ENCODE measurements at places on chromosomes 3 and 15. TPM values are rescaled to one million over a fixed set of nuclear protein-coding genes. Genes with fewer than 3 reads are reported as not detected.

GOLGA6L7 gene
- not detected for total RNA-seq

GOLGA6D gene
- not detected for total RNA-seq

TMC3 gene
- total RNA-seq: not detected

PLSCR1 gene
- 45.3 TPM for total RNA-seq

CLEC3B gene
- 0.13 TPM for total RNA-seq

ATRIP gene
- 8.6 TPM for total RNA-seq

TRPM1 gene
- total RNA-seq: not detected

CD86 gene
- not detected for total RNA-seq

CFAP44 gene
- total RNA-seq: 1.4 TPM

CYP1A1 gene
- total RNA-seq: 1.8 TPM

KNG1 gene
- not detected for total RNA-seq

MNS1 gene
- 2.6 TPM for total RNA-seq

AP3B2 gene
- 0.61 TPM for total RNA-seq

ACKR2 gene
- not detected for total RNA-seq

REC114 gene
- not detected for total RNA-seq

P3H2 gene
- 34.5 TPM for total RNA-seq

PARL gene
- 66.4 TPM for total RNA-seq

HTR3E gene
- not detected for total RNA-seq

TNFAIP8L3 gene
- total RNA-seq: 34.7 TPM

CPNE9 gene
- total RNA-seq: 0.30 TPM

CEP19 gene
- 2.9 TPM for total RNA-seq

TGM5 gene
- total RNA-seq: not detected

RTP1 gene
- not detected for total RNA-seq

MASP1 gene
- 0.06 TPM for total RNA-seq

ROPN1 gene
- not detected for total RNA-seq

PLOD2 gene
- 67.2 TPM for total RNA-seq

GPX1 gene
- 219 TPM for total RNA-seq

OR4F6 gene
- total RNA-seq: not detected

CERS3 gene
- not detected for total RNA-seq

PLSCR2 gene
- total RNA-seq: not detected

LYZL4 gene
- not detected for total RNA-seq

IL12A gene
- total RNA-seq: 1.5 TPM

SPATA12 gene
- 0.30 TPM for total RNA-seq

PATL2 gene
- 0.16 TPM for total RNA-seq

P2RY14 gene
- not detected for total RNA-seq

SYNPR gene
- total RNA-seq: not detected

SKIC8 gene
- 79.6 TPM for total RNA-seq

ZMYND10 gene
- total RNA-seq: 1.1 TPM

ANAPC13 gene
- 46.4 TPM for total RNA-seq

CCK gene
- total RNA-seq: 2.1 TPM

IL17RC gene
- total RNA-seq: 35.3 TPM

KBTBD13 gene
- not detected for total RNA-seq

RASGRP1 gene
- total RNA-seq: 0.24 TPM

AMOTL2 gene
- total RNA-seq: 52.5 TPM

DUT gene
- total RNA-seq: 113 TPM

OXSM gene
- 18.6 TPM for total RNA-seq

CA12 gene
- 192 TPM for total RNA-seq

ATP8B4 gene
- 0.99 TPM for total RNA-seq

KLHL6 gene
- not detected for total RNA-seq

NR2E3 gene
- total RNA-seq: 0.31 TPM

GPR62 gene
- not detected for total RNA-seq

RBMS3 gene
- 0.90 TPM for total RNA-seq

EOMES gene
- total RNA-seq: 0.63 TPM

TTBK2 gene
- total RNA-seq: 1.6 TPM

CASR gene
- not detected for total RNA-seq

PLXNA1 gene
- total RNA-seq: 20.5 TPM
